ENCODE measurements at places on chromosomes 16 and 17. TPM values are rescaled to one million over a fixed set of nuclear protein-coding genes. Genes with fewer than 3 reads are reported as not detected.

GRCh38 chr17:81082177-81083073, 47.5 kb downstream of the BAIAP2 start:
- no peak for DNase-seq

The KRT20 gene
- total RNA-seq, result not detected

The NEURL4 gene
- total RNA-seq, result 18.0 TPM

The CCDC154 gene
- total RNA-seq, result 1.1 TPM
